ENCODE measurements at places on chromosomes 11 and 22.

- no peak for DNase-seq
Observed at GRCh38 chr11:128890543-128891368, at the start of gene KCNJ5. KCNJ5 (plus strand) TSS chr11:128891356; CDS start chr11:128911274, 19,918 bp downstream.

DNA sequence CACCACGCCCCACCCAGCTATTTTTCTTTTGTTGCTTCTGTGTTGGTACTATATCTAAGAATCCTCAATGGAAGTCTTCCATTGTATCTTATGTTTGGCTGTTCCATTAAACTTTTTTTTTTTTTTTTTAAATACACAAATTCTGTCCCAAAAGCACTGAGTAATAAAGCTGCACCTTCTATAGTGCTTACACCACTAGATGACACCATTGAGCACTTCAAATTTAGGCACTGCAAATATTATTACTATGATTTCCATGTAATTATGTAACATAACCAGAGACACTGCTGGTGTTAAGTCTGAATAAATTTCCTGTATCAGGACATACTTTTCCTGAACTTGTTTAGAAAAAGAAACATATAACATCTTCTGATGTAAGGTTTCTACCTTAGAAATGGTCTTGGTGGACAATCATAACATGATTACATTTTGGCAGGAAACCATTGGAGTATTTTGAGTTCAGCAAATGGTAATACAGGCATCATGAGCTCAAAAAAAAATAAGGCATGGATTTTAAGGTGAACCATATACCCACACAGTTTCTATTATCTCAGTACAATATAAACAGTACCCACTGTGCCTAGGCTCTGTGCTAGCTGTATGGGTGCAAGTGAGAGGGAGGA lies 110.5 kb downstream of the ATG16L2 start:
- no peak for DNase-seq

- no peak for DNase-seq
Observed at GRCh38 chr22:35541254-35541748, 670 bp downstream of the RASD2 start.

GRCh38 chr11:130023204-130023603 lies 20.6 kb upstream of the PRDM10 start:
- no peak for DNase-seq

GRCh38 chr11:73292525-73292894 lies 15.6 kb upstream of the ARHGEF17 start:
- no peak for DNase-seq

GRCh38 chr11:110493346-110493745 lies 63.6 kb downstream of the FDX1 start:
- DNase-seq = no peak
